ENCODE measurements at places on chromosomes 2 and 18.

GRCh38 chr2:209973328-209973727 is 29.1 kb upstream of the RPE start:
- ATAC-seq = no peak

DNA sequence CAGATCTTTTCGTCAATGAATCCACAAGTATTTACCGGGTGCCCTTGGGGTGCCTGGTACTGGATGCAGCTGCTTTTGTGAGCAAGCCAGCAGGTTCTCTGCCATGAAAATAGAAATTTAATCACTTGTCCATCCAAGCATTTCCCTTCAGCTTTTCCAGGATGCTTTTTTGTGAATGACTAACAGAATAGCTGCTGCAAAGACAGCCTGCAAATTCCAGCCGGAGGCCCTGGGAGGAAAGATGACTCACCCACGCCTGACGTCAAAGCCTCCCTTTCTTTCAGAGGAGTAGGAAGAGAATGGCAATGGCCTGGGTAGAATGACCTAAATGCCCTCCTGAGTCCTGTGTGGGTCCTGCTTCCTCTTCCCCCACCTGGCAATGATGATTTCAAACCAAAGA is 111.9 kb downstream of the AP1S3 start:
- peak; percentile 79 for ATAC-seq

DNA sequence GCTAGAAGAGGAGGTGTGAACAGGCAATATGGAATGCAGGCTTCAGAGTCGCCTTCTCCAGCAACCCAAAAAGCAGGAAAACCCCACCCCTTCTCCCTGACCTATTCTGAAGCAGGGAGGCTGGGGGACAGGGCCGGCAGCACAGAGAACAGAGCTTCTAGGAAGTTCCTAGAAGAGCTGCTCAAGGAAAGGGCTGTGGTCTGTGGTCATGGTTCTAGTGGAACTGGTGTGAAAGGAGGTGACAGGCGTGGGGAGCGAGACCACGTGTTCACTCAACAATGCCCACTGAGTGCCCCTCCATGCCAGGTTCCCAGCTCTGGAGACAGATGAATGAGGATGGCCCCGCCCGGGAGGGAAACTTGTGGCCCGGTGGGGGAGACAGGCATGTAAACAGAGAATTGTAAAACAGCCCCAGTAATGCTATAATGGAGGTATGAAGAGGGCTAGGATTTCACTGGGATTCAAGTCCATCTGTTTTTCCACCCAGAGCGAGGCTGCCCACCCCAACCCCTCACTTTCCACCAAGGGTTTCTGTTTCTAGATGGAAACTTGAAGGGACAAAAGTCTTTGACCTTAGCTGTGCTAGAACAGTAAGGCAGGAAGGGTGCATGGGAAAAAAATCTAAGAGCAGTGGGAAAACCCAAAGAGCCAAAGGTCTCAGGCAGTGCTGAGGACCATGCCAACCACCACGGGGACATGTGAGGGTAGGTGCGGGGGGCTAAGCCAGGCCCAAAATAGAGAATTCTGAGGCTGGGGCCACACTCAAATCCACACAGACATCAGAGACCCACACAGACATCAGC is 71.8 kb downstream of the TNS1 start:
- no peak for ATAC-seq

DNA sequence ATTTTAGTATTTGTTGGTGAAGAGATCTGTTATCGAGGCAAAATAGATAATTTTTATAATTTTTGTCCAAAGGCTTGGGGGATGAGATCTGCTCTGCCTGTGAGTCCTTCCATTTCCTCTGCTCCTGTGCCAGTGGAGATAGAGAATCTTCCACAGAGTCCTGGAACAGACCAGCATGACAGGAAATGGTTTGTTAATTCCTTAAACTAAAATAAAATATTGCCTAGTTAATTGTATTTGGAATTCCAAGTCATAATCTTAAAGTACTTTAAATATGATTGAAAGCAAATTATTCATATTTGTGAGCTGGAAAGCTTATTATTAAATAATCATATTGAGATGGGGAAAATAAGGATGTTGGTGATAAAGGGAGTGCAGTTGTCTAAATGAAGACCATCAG is 87.8 kb downstream of the EPB41L5 start:
- ATAC-seq = no peak

- peak; percentile 69 for ATAC-seq
Measured at GRCh38 chr2:98601532-98602132, 6.7 kb downstream of the COA5 start.

GRCh38 chr2:168152902-168153530 is 94.4 kb downstream of the STK39 start:
- no peak for ATAC-seq

DNA sequence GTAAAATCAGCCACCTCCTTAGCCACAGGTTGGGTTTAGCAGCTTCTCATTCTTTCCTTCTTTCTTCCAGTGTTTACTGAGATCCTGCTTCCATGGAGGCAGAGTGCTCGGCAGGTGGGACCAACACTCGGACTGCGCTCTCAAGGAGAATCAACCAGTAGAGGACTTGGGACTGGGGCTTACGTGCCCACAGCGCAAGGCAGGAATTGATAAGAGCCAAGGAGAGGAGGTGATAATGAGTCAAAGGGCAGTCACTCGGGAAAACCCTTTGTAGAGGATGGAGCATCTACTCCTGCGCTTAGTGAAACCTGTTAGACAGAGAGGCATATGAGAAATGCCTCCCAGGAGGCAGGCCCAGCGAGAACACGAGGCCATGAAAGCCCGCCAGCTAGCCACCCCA is 2.9 kb upstream of the MRO start:
- ATAC-seq = no peak

- ATAC-seq = no peak
Measured at GRCh38 chr18:55577812-55578539, 10.0 kb downstream of the TCF4 start.

DNA sequence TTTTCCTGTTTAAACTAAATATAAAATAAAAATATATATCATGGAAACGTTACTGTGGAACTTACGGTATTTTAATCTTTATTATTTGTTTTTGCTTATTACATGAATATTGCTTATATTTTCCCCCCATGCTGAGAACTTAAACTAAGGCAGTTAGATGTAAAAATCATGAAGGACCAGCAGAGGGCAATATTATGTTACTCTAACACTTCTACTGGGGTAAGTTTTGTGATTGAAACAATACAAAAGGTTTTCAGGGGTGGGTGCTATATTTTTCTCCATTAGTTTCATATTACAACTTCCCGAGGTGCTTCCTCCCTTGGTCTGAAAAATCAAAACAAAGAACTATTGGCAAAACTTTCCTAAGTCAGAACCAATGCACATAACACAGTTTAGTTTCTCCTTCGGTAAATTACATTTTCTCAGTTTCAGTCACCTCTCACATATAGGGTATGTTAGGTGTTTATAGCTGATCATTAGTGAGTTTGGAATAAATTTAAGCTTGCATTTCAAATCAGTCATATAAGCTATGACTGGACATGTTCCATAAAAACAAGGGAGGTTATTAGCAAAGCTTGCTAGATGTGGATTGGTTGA is 54.8 kb downstream of the ZNF407 start:
- no peak for ATAC-seq

- no peak for ATAC-seq
Measured at GRCh38 chr18:60146220-60146960, 226.2 kb downstream of the MC4R start.

All from esophagus mucosa (tissue), 1 donor.